ENCODE measurements at places on chromosomes 7 and 10.

- DNase-seq: peak; percentile 54
Observed at GRCh38 chr7:157432957-157433576, 96.3 kb downstream of the DNAJB6 start.

DNA sequence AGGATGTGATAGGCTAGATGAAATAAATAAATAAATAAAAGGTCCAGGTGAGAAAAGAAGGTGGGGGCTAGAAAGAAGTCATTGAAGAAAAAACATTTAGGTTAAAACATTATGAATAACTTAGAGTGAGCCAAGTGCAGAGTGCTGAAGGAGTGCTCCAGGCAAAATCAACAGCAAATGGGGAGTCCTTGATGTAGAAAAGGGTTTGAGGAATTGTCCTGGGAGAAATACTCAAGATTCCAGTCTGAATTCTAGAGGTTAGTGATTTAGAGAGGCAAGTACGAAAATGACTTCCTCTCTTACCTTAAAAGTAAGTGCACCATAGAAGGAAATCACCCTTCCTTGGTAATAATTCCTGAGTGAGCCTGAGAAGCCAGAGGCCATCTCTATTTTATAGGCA is 19.7 kb downstream of the CAV1 start:
- DNase-seq: no peak

DNA sequence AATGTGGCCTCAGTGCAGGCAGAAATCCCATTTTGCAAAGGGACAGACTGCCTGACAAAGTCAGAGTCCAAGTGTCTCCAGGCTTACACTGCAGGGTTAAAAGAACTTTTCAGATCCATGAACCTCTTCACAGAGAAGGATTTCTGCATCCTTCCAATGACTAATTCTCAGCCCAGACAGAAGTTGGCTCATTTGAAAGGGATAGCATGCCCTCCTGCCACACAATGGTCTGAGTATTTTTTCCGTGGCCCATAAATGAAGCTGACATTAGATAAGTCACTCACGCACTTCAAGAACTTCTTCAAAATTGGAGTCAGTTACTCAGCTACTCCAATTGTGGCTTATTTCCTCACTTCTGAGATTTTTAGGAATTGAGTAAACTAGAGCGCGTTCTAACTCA is 170.2 kb downstream of the PLXNA4 start:
- DNase-seq: no peak

DNA sequence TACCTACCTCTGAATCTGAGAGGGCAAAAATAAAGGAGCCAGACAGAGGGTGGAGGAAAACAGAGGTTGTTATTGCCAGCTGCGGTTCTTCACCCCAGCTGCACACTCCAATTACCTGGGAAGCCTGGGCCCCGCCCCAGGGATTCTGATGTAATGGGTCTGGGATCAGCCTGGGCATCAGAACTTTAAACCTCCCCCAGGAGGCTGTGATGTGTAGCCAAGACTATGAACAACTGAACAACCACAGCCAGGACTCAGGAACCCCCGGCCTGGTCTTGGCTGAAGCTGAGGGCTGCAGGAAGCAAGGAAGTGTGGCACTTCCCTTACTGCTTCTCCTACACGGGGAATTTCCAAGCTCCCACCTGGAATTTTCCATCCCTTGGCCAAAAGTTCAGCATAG is 89.3 kb downstream of the HIP1 start:
- no peak for DNase-seq

GRCh38 chr10:79396520-79396919 is 48.9 kb downstream of the ZCCHC24 start:
- no peak for DNase-seq

GRCh38 chr7:424961-425793 is 94.5 kb downstream of the PDGFA start:
- no peak for DNase-seq

DNA sequence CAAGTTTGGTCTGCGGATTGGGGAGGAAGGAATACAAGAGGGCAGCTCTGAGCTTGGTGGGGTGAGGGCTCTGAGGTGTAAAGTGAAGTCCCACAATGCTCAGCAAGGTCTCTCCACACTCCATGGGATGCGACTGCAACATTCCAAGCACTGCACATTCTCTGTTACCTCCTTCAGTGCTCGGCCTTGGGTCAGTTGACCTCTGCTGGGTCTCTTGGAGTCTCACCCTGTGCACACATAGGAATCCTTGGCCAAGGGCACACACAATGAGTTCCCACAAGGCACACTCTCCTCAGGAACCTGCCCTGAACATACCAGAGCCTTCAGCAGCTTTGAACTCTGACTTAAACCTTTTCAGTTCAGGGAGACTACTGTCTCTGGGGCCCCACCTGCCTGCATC is 2.4 kb upstream of the WDFY4 start:
- DNase-seq: no peak

DNA sequence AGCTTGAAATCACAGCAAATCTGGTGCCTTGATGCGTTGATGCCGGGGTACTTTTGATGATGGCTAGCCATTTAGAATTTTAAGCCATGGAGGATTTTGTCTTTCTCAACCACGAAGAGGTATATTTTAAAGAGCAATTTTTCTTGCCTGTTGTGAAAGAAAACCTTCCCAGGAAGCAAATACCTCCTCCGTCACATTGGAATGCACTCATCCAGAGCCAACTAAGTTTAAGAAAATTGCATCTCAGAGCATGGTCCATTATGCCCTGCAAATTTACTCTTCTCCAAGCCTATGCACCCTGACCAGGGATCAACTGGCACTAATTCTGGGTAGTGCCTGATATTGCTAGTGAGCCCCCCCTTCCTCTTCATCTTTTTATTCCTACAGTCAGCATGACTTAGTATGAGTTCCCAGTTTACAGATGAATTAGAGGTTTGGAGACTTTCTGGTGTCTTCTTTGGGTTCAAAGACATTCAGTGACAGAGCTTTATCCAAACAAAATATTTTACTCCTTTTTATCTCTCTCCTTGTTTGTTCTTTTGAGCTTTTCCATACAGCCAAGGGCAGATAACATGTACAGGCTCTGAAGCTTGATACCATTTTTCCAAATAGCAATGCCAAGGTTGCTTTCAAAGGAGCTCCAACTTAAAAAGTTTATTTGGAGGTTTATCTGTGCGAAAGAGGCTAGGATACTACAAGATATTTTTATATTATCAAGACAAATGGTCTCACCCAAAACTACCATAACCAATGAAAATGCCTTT is 56.6 kb upstream of the ANK3 start:
- no peak for DNase-seq

DNA sequence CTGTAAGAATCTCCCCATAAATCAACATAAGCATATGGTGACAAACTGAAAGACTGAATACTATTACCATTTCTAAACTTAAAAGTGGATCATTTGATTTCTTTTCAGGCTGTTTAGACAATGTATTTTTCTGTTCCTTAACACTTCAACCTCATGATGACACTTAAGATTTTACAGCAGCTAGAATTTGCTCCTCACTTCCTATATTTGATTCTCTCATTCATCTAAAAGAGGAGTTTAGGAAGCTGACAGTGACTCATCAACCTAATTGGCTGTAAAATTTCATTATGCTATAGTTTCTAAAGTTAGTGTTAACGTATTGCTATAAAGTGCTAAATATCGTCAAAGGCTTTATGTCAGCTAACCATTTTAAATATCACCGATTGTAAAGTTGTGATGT is 478.7 kb downstream of the GRM8 start:
- no peak for DNase-seq

DNA sequence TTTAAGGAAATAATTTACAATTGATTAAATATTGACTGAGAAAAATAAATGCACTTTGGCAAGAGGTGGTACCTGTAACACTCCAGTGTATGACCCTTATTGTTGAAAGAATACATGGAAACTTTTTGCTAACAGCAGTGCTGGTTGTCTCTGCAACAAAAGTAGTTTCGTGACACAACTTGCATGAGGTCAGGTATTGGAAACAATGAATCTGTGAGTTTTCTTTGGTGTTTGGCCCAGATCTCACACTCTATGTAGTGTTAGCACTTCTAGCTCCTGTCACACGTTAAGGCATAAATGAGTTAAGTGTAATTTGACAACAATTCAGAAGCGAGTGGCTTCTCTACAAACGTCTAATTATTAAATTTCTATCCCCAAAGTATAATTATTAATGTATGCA is 137.7 kb upstream of the MDFIC start:
- no peak for DNase-seq

DNA sequence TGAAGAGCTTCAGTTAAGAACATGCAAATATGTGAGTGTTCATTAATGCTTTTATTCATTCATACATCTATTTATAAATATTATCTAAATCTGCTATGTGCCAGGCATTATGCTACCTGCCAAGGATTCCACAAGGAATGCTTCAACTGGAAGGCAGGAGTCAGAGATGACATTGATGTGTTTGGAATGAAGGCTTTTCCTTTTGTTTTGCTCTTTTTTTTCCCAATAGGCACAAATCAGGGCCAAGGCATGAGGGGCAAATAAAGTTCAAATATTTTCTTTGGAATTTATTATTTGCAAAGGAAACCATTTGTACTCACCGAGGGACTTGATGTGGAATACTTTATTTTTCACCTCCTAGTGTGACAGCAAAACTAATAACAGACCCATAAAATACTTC is 530.3 kb downstream of the ARL4A start:
- DNase-seq: no peak

GRCh38 chr10:14016011-14016536 is 314.6 kb downstream of the FRMD4A start:
- DNase-seq: no peak

GRCh38 chr10:131214521-131215244 is 96.8 kb downstream of the TCERG1L start:
- DNase-seq: no peak

- no peak for DNase-seq
Observed at GRCh38 chr10:3494131-3494837, 290.7 kb downstream of the KLF6 start.

- DNase-seq: no peak
Observed at GRCh38 chr7:50367570-50367969, 63.1 kb downstream of the IKZF1 start.

DNA sequence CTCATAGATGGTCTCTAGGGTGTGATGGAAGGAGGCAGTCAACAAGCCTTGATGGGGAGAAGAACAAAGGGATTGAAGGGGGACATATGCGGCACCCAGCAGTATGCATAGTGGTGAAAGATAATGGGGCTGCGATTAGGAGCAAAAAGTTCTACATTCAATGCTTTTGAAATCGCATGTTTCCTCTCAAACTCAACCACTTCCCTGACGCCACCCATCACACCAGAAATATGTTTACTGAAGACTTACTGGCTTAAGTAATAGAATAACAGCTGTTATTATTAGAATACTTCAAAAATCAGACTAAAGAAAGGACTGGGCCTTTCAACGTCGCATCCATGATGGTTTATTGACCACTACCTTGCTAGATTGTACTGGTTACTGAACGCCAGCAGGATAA is 31.5 kb downstream of the MKRN1 start:
- DNase-seq: no peak

DNA sequence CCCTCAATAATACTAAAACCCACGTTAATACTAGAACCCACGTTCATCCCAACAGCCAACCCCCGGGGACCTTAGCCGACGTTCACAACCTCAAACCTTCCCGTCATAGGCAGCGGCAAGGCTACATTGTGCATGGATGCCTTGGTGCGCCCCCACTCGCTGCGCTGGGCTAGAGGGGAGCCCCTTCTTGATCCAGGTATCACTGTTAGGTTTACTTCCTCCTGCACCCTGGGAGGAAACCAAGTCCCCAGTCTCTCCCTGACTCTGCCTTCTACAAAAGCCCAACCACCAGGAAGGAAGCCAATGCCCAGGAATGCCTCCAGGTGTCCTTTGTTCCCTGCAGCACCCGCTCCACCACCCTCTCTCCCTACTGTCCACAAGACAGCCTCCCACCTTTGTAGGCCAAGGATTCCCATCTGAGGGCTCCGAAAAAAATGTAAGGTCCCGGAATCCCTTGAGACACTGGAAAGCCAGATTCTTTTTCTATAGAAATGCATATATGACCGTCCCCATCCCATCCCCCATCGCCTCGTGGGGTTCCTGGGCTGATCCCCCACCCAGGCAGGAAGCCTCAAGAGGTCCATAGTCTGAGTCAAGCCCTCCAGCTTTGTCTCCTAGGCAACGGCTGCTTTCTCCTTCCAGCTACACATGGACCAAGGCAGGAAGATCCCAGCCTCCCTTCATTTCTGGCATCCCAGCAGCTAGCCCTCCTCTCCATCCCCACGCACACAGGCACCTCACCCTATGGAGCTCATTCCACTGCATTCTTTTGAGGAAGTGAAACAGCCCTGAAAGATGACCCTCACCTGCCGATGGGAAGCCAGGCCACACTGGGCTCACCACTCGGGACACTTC is 25.2 kb downstream of the CTBP2 start:
- no peak for DNase-seq

DNA sequence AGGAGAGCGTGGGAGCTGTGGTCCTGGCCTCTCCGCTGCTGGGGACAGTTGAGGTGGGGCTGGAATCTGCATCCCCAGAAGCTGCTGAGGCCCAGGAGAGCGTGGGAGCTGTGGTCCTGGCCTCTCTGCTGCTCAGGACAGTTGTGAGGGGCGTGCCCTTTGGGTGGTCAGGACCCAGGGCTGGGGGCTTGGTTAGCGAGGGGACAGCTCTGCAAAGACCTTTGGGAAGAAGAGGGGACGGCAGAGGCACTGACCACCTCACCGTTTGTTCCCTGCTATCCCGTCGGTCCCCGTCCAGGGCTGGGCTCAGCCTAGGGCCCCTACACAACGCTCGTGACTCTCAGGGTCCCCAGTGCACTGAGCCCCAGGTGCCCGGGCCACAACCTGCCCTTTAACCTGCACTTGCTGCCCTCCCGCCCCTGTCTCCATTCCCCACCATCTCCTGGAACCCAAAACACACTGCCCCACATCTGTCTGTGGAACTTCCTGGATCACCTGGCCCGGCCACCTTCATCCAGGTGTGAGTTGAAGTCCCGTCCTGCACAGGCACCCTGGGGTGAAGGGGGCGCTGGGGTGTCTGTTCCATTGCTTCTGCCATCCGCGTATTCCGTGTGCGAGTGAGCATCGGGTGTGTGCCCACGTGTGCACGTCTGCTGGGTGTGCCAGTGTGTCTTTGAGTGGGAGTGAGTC is 14.1 kb downstream of the FOXL3 start:
- DNase-seq: no peak

DNA sequence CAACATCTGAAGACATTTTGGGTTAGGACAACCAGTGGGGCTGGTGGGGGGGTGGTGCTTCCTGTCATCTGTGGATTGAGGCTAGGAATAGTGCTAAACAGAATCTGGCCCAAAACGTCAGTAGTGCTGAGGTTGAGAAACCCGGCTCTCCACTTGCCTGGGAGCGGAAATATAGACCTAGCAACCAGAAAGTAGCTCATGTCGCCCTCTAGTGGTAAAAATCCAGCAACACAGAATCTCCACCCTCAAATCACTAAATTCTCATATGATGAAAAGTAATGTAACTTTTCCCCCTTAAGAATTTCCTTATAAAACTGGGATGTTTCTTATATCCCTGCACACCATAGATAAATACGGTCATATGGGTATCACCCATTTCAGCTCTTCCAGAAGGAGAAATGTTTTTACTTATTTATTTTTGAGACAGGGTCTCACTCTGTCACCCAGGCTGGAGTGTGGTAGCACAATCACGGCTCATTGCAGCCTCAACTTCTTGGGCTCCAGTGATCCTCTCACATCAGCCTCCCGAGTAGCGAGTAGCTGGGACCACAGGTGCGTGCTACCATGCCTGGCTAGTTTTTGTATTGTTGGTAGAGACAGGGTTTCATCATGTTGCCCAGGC is 34.4 kb downstream of the ZC3HAV1 start:
- peak; percentile 81 for DNase-seq
